Endothelial cell of umbilical vein (primary cell): ENCODE measurements at places on chromosomes 12 and 14. TPM values are rescaled to one million over a fixed set of nuclear protein-coding genes. Genes with fewer than 3 reads are reported as not detected.

DNA sequence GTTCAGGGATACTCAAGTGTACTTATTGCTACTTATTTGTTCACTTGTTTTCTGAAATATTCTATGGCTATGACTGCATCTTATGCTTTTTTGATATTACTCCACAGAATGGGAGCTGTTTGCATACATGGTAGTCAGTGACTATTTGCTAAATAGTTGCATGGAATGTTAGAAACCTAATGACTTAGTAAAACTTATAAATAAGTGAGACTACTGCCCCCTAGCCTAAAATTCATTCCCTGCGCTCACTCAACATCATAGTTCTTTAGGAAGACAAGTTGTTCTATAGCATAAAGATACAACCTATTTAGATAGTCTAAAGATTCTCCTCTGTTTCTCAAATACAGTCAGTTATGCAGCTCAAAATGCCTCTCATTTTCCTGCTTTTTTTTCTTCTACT, 305.5 kb downstream of the CEP128 start:
- H3K36me3 ChIP-seq, result no peaks in the 10 kb centered on the region
- DNase-seq, result no peak
- H3K4me1 ChIP-seq, result peaks cover 38% of the 10 kb centered on the region
- H3K27ac ChIP-seq, result no peak overlapping the region

DNA sequence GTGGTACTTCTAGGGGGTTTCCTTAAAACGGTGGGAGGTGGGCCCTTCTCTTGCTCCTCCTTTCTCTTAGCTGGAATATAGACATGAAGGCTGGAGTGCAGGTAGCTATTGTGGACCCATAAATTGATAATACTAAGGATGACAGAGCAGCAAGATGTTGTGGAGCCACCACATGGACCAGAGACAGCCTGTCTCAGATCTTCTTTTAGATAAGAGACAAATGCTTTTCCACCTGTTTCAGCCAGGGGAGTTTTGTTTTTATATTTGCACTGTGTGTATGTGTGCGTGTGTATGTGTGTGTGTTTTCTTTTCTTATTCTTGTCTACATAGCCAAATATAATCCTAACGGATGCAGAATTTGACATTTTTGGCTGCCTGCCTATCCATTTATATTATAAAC, 62.9 kb upstream of the HIF1A start:
- no peaks in the 10 kb centered on the region for H3K4me1 ChIP-seq
- no peaks in the 10 kb centered on the region for H3K27me3 ChIP-seq
- no peak overlapping the region for H3K27ac ChIP-seq

- H3K27me3 ChIP-seq, result peaks cover 6% of the 10 kb centered on the region
- no peak overlapping the region for H3K4me3 ChIP-seq
- no peak for DNase-seq
These were observed 27.6 kb upstream of the MAP3K9 start for GRCh38 chr14:70836946-70837345.

The TBX5 gene
- not detected in 2 replicates for total RNA-seq

The KRT83 gene
- total RNA-seq, result not detected in 2 replicates

The GALNT9 gene
- 0.73 TPM in 1 of 2 replicates, not detected in the other for total RNA-seq

The CCDC196 gene
- not detected in 2 replicates for total RNA-seq
